ENCODE measurements at places on chromosomes 4 and X. TPM values are rescaled to one million over a fixed set of nuclear protein-coding genes. Genes with fewer than 3 reads are reported as not detected.
A peak's percentile ranks its signal among the peaks of the same experiment; 100 is the strongest.

DNA sequence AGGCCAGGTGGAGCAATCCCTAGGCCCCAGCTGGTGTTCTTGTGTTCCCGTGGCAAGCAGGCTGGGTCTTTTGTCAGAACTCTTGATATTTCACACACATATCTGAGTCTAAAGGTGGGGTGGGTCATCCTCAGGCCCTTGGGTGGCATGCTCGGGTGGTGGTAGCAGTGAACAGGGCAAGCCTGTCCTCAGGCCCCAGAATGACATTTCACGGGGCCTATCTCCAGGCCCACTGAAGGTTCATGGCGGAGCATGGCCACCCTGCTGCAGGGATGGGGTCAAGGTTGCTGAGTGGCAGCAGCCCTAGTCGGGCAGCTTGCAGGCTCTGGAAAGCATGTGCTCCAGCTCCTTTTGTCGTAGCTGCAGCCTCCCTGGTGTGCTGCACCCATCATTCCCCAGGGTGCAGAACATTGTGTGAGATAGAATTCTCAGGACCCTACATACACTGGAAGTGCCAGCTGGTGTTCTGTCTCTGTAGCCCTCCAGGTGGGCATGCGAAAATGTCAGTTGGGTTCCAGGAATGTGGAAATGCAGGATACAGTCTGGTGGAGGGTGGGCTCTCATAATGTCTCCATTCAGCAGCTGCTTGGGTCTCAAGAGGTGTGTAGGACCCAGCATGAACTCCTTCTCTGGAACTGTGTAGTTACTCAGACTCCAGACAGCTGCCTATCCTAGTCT lies 1571.8 kb downstream of the STIM2 start:
- H3K36me3 ChIP-seq = no peaks in the 10 kb centered on the region
- DNase-seq = no peak
- H3K27ac ChIP-seq = no peak overlapping the region

GRCh38 chr4:1022051-1022738 lies 10.8 kb downstream of the FGFRL1 start:
- no peak overlapping the region for H3K4me3 ChIP-seq
- H3K27me3 ChIP-seq = no peaks in the 10 kb centered on the region
- H3K4me1 ChIP-seq = peaks cover 28% of the 10 kb centered on the region
- H3K27ac ChIP-seq = no peak overlapping the region
- H3K36me3 ChIP-seq = no peaks in the 10 kb centered on the region

GRCh38 chr4:150750824-150751223 lies 168.9 kb downstream of the MAB21L2 start:
- H3K4me3 ChIP-seq = no peak overlapping the region
- no peaks in the 10 kb centered on the region for H3K36me3 ChIP-seq
- H3K4me1 ChIP-seq = peaks cover 5% of the 10 kb centered on the region
- no peak overlapping the region for H3K27ac ChIP-seq
- H3K27me3 ChIP-seq = no peaks in the 10 kb centered on the region

GNRHR gene
- not detected for total RNA-seq

DNA sequence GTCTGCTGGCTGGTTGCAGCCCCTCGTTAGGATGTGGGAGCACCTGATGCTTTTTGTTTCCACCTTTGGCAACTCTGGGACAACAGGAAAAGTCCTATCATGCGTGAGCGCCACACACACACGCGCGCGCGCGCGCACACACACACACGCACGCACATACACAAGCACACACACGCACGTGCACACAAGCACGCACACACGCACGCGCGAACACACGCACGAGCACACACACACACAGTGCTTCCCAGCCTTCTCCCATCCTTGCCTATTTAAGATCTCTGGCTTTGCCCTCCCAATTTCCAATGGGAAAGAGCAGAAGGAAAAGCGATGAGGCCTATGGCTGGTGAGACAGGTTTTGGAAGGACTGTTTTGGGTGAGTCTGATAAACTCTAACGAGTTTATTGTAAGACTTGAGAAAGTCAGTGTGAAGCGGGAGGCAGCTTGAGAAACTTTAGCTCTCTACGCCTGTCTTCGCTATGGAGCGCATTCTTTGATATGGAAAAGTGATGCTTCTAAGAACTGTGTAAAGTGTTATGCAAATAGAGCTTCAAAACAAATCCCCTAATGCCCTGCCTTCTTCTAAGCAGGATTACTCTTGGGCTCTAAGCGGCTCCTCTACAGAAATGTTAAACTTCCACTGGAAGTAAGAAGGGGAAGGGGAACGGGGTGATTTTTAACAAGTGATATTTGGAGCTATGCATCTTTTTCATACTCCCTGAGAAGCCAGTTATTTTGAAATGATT lies 11.8 kb downstream of the SUPT20HL1 start:
- H3K4me3 ChIP-seq = peak overlapping the region; percentile 35
- peaks cover 9% of the 10 kb centered on the region for H3K4me1 ChIP-seq
- H3K27me3 ChIP-seq = peaks cover 20% of the 10 kb centered on the region
- peak; percentile 47 for DNase-seq
- no peak overlapping the region for H3K27ac ChIP-seq
- H3K36me3 ChIP-seq = no peaks in the 10 kb centered on the region

SAGE1 gene
- not detected for total RNA-seq

Measured in neural progenitor cell (in vitro differentiated cells).